H7 (cell line): ENCODE measurements at places on chromosomes 1 and 21. TPM values are rescaled to one million over a fixed set of nuclear protein-coding genes. Genes with fewer than 3 reads are reported as not detected.

The GRHL3 gene
- 0.21 and 0.33 TPM in 2 replicates for total RNA-seq

The UBE2G2 gene
- total RNA-seq: 66.4 and 76.8 TPM in 2 replicates

DNA sequence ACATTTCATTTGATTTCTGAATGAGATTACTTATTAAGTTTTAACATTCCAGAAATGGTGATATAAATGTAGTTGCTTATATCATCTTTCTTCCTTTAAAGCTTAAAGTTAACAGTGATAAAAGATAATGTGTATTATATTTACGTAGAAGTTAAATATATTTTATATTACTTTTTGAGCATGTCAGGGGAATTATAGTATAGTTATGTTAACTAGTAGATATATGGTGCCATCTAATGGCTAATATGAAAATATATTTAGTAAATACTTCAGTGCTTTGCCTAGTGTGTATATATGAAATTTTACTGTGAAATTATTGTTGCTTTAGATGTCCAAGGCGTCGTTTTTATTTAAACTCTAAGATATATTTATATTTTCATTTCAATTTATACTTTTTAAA is 51.5 kb downstream of the SYT14 start:
- no peak for DNase-seq

DNA sequence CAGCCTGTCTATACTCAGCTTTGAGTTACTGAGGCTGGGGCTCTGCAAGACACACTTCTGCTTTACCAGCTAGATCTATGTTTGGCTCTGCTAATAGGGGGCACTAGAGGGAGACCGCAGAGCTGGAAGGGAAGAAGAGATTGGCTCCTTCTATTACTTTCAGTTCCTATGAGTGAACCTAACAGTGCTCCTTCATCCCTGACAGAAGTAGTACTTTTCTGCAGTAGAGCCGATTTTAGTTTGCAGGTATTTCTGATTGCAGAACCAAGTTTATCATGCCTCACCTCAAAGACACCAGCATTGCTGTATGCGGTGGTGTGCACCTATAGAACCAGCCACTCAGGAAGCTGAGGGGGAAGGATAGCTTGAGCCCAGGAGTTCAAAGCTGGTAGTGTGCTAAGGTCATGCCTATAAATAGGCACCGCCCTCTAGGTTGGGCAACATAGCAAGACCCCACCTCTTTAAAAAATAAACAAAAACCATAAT is 5.7 kb upstream of the ZDHHC18 start:
- DNase-seq: peak; percentile 49

DNA sequence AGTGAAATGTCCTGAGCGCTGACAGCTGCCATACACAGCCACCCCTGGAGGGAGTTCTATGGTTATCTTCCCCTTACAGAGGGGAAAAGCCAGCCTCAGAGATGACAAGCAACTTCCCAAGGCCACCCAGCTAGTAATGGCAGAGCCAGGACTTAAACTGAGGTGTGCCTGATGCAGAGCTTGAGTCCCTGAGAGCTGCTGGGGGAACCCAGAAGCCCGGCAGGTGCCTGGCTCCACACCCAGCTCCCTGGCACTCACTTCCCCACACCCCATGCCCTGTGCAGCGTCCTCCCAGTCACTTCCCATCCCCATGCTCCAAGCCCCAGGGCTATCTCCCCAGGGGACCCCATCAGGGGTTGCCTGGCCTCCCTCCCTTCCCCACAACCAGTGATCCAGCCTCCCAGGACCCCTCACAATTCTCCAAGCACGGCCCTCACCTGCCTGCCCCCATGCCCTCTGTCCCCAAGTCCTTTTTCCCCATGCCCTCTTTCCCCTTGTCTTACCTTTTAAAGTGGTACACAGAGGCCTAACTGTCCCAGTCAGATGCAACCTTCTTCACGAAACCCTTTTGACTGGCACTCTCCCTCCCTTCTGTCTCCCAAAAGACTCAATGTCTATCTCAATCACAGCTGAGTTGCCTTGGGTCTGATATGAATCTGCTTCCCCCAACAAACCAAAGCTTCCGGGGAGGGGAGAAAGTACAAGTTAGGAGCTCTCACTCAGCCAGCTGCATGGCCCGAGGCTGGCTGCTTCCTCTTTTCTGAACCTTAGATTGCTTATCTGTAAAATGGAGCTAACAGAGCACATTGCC is 39.8 kb upstream of the LRP8 start:
- no peak for DNase-seq

- peak; percentile 38 for DNase-seq
Observed at GRCh38 chr1:221430152-221430960, 311.5 kb downstream of the DUSP10 start.

The FRRS1 gene
- 9.1 and 10.3 TPM in 2 replicates for total RNA-seq

The FMOD gene
- not detected in 2 replicates for total RNA-seq

The CCDC27 gene
- 0.04 and 0.07 TPM in 2 replicates for total RNA-seq

DNA sequence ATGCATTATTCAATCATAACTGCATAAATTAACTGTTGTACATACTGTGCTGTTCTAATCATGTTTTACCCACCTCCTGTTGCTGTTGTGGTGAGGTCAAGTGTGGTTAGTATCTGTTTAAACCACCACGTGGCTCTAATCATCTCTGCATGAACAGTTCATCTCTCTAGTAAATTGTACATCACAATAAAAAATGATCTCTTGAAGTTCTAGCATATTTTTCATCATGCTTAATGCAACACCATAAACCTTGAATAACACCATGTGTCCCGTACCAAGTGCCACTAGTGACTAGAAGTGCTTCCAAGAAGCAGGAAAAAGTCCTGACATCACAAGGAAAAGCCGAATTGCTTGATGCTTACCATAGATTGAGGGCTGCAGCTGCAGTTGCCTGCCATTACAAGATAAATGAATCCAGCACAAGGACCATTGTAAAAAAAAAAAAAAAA is 51.7 kb downstream of the SNRPE start:
- DNase-seq: no peak

The CCDC181 gene
- 0.80 and 1.7 TPM in 2 replicates for total RNA-seq

The WNT3A gene
- total RNA-seq: 0.31 and 0.33 TPM in 2 replicates

The SLC30A2 gene
- total RNA-seq: 0.17 TPM in 1 of 2 replicates, not detected in the other

The TLCD4 gene
- 2.5 and 3.3 TPM in 2 replicates for total RNA-seq

The PLA2G2A gene
- 0.44 TPM in 1 of 2 replicates, not detected in the other for total RNA-seq

DNA sequence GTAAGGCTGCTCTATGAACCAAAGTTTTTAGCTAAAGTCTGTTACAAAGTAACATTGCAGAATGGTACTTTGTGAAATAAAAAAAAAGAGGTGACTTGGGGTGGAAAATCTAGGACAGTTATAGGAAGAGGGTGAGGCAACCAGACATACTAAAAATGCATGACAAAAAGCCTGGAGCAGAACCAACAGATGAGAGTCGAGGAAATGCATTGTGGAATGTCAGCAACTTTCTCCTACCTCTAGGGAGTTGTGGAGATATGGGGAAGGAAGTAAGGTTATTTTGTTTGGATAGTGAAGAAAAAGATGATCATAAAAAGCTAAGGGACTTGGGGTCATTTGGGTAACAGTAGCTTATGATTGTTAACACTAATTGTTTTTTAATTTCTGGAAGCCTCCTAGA is 295.6 kb downstream of the S1PR1 start:
- DNase-seq: no peak

- peak; percentile 55 for DNase-seq
Observed at GRCh38 chr1:91555074-91555730, 54.6 kb downstream of the CDC7 start.

DNA sequence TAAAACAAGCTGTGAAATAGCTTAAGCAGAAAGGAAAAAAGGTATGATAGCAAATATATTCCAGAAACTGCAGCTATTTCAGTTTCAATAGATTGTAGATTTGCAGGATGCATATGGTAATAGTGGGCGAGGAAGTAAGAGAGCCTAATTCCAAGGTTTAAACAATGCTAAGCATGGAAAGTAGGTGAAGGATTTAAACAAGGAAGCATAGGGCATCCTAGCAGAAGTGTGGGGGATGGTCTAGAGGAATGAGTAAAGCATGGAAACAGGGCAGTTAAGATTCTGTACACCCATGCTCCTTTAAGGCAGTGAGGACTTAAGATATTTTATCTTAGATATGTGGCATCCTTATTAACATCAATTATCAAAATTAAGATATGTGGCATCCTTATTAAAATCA is 2.6 kb downstream of the IVNS1ABP start:
- no peak for DNase-seq

GRCh38 chr1:156102633-156103511 is 11.6 kb upstream of the LMNA start:
- peak; percentile 48 for DNase-seq

The SLX9 gene
- 30.3 and 35.0 TPM in 2 replicates for total RNA-seq

- DNase-seq: peak; percentile 49
Observed at GRCh38 chr1:154104433-154105082, 50.3 kb downstream of the NUP210L start.

DNA sequence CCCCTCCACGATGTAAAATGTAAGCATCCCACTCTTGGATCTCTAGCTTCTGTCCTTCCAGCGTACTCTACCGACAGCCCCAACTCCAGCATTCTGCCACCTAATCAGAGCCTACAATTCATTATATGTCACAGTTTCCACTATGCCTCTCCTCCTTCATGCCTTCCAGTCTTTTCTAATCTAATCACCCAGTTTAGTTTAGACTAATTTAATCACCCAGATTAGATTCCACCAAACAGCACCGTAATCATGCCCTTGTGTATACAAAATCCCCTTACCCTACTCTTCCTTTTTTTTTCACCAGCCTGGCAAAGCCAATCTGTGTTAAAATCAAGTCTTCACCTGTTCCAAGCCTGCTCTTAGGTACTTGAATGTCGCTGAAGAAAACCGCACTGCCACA is 49.8 kb upstream of the KANK4 start:
- no peak for DNase-seq

The SLC44A3 gene
- 0.83 and 1.5 TPM in 2 replicates for total RNA-seq

DNA sequence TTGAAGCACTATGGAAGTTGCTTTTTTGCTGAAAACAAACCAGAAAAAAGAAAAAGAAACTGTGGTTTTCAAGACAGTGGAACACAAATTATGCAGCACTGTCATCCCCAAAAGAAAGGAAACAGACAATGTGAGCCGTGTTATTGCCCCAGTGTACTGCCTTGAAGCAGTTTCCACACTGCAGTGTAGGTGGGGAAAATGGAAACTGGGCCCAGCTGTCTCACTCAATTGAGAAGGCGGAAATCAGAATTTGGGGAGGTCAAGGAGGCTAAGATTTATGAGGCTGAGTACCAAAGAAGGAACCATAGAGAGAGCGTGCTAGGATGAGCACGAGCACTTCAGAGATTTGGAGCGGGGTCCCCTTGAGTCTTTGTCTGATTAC is 55.5 kb downstream of the MPZL1 start:
- no peak for DNase-seq

The GPR61 gene
- total RNA-seq: 0.17 TPM in 1 of 2 replicates, not detected in the other

GRCh38 chr1:234768569-234769283 is 158.7 kb upstream of the IRF2BP2 start:
- no peak for DNase-seq

The FAM177B gene
- not detected in 2 replicates for total RNA-seq
